ENCODE measurements at places on chromosomes 7 and 10.

GRCh38 chr7:134174795-134175261 is 47.7 kb downstream of the LRGUK start:
- DNase-seq: no peak

GRCh38 chr7:157538735-157539134 is 201.9 kb downstream of the DNAJB6 start:
- DNase-seq: no peak

GRCh38 chr7:139844779-139845442 is 15.8 kb downstream of the TBXAS1 start:
- no peak for DNase-seq

DNA sequence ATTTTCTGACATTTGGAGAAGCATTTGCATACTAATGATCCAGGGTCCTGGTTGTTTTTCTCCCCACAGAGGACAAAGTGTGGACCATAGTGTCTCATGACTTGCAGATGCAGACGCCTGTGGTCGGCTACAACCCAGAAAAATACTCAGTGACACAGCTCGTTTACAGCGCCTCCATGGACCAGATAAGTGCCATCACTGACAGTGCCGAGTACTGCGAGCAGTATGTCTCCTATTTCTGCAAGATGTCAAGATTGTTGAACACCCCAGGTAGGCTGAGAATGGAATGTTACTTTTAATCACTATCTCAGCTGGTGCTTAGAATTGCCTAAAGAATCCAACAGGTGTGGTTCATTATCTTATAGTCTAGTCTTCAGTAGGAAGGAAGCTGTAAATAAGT is 951.5 kb upstream of the C7orf33 start:
- DNase-seq: no peak

DNA sequence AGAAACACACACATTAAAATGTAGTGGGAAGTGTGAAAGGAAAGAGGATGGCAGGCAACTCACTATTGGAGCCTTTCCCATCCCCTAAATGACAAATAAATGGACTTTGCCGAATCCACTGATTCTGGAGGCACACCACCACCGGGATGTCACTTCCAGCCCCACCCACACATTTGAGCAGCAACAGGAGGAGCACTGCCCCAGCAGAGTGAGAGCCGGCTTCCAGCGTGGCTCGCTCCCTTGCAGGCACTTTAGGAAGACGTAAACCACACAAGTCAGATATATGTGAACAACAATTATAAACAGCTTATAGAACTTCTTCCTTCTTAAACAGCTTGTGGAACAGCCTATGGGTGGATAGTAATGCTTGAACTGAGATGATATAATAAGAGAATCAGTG is 191.0 kb downstream of the DGKI start:
- DNase-seq: no peak

DNA sequence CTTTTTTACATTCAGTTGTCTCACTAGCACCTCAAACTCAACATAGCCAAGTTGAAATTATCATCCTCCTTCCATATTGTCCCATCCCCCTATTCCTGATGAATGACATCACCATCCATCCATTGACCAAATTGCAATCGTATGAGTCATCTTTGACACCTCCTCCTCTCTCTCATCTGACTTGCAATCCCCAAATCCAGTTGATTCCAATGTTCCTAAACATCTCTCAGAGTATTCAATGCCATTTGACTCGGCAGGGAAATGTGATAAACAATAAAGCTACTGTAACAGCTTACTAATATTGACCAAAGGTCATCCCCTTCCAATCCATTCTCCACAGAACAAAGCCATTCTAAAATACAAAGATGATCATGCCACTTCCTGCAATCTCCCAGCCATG is 1047.8 kb downstream of the NRG3 start:
- DNase-seq: no peak

DNA sequence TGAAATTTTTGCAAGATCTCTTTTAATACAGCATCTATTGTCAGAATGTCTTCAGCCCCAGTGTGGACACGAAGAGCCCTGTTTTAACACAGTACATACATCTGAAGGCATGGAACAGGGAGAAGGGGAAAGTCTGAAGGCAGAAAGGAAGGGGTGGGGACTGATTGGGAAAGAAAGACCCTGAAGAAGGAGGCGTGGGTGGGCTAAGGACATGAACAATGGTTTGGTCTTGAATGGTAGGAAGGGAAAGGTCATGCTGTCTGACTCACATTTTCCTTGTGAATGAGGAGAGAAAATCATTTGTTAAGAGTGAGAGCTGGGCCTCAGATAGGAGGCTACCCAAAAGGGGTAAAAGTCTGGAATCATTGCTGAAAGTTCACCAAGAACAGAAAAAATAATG is 297.1 kb downstream of the GALNT17 start:
- no peak for DNase-seq

- no peak for DNase-seq
Measured at GRCh38 chr7:130493275-130493873, 1.5 kb downstream of the MEST start.

- no peak for DNase-seq
Measured at GRCh38 chr10:114682532-114682931, 24.5 kb upstream of the ABLIM1 start.

DNA sequence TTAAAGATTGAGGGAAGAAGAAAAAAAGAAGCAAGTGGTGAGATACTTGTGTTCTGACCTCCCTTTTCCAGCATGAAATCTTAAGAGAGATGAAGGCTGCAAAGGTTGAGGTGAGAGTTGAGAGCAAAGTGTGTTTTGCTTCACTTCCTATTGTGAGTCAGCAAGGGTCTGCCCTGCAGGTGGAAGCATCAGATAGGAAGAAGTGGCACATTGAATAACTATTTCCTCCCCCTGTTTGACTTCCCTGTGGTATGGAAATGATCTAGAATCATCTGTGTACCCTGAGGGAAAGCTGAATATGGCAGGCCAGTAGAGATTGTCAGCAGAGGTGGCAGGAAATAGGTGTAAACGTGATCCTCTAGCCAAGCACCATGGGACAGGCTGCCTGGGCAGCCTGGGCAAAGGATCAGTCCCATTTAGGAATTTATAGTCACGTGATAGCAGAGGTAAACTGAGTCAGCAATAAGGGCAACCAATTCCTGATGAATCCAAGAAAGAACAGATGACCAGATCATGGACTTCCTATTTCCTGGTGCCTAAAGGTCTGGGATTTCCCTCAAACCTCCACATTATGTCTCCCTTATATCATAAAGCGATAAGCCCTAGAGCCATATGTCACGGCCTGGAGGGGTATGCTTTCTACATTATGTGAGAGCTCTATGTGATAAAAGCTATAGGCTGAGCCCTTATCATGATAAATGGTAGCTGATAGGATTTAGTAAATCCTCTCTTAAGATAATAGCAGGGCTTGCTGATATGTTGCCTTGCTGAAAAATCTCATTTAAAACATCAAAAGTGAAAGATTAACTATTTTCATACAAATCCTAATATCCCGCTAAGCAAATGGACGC is 287.0 kb downstream of the MDFIC start:
- DNase-seq: no peak

- no peak for DNase-seq
Measured at GRCh38 chr10:9024210-9024609, 969.7 kb downstream of the GATA3 start.

DNA sequence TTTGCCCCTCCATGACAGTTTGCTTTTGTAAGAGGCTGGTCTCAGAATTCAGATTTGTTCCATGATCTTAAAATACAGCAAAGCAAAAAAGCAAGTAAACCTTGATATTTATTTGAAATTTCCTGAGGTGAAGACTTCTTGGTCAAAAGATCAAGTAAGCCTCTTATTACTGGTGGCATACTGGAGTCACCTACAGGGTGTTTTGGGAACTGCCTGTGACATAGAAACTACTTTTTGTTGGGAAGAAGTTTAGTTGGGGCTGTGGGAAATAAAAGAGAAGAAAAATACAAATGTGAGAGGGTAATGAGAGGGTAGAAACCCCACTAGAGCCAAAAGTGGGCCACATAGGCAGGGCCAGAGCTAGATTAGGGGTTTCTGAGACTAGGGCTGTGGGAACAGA is 217.9 kb downstream of the OTUD1 start:
- DNase-seq: no peak

GRCh38 chr7:102429141-102429899 is 4.1 kb upstream of the ORAI2 start:
- DNase-seq: no peak

DNA sequence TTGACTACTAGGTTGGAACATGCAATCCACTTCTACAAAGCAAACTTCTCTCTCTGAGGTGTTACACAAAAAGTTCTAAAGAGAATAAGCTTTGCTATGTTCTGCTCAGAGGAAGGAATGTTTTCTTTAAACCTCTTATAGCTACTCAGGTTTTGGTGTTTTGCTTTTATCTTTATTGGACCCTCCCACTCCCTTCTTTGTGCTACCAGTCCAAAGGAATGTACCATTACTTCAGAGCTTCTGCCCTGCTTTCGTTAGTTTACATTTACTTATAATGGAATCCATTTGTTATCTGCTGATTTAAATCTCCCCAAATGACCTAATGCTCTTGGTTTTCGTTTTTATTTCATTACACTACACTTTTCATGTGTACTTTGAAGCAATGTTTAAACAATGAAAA is 154.9 kb downstream of the ATE1 start:
- no peak for DNase-seq

- no peak for DNase-seq
Measured at GRCh38 chr7:41311301-41311700, 391.6 kb downstream of the INHBA start.

DNA sequence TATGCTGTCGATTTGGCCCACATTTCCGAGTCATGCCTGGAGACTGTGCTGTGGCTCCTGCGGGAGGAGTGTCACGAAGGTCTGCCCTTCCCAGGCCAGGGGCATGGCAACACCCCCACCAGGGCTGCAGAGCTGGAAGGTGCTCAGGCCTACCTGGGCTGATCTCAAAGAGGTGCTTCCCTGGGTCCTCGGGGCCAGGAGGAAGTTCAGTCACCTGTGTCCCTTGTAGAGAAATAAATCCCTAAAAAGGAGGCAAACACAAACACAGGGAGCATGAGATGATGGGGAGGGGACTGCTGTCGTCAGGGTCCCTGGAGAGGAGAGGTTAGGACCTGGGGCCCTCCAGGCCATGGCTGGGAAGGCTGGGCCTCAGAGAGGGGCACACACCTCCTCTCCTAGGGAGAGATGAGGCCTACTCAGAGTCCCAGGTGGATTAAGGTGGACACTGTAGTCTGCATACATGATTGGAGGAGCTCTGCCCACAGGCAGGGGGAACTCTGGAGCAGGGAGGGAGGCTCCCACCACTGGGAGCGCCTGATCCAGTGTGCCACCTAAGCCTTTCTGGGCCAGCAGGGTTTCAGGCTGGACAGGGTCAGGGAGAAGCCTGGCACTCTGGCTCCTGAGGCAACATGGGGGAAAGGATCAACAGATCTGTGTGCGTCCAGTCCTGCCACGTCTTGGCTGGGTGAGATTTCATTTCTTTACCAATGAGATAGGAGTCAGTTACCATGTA is 49.4 kb downstream of the ARHGAP22 start:
- no peak for DNase-seq

DNA sequence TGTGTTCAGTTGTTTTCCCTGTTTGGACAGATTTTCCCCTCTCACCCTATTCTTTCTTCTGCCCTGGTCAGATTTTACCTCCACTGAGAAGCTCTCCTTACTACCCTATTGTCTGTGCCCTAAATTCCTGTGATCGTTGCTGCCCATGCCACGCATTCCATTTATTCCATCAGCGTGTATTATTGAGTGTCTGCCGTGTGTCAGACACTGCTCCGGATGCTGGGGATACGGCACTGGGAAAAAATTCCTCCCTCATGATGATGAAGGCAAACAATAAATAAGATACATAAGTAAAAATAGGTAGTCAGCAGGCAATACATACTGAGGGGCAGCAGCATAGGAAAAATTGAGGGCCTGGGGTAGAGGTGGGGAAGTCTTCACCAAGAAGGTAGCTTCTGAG is 86.8 kb downstream of the FANK1 start:
- DNase-seq: no peak

DNA sequence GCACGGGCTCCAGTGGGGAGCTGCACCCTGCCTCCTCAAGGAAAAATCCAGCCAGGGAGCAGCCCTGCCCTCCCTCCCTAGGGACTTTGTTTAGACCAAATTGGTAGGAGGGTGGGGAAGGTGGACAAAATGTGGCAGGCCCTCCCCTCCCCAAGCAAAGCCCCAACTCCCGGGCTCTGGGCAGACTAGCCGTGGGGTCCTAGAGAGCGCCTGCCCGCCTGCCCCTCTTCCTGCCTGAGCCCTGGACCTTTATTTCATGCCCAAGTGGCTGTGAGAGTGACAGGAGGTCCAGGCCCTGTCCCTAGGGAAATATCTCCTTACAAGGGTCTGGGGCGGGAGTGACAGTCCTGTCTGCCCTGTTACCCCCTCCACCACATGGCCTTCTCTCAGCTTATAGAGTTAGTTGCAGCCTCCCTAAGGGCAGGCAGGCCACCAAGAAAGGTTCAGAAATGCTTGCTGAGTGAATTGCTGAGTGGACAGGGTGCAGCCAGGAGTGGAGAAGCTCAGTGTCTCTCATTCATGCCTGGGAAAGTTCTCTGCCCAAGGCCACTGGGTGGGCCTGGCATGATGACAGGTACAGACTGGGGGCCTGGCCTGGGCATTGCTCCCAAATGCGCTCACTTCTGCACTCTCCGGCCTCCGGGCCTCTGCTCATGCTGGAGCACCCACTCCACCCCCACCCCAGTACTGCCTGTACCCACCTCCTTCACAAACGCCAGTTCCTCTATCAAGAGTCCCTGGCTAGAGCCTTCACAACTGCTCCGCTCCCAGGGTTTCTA is 25.2 kb downstream of the DNAJB12 start:
- DNase-seq: no peak

GRCh38 chr10:17643339-17643754 is 604 bp upstream of the STAM start:
- DNase-seq: no peak

DNA sequence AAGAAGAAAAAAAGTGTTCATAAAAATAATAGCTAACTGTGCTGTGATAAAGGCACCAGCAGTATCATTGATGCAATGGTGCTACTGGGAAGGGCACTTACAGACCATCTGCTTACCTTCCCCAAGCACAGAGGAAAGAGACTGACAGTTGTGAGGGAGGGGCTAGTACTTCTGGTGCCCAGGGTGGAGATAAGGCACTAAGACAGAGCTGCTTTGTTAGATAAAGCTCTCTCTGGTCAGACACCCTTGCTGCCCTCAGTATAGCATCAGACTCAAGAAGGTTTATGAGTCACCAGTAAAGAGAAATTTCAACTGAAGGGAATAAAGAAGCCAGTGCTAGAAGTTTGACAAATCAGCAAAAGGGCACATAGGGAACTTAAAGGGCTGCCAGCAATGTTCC is 325.6 kb downstream of the HPSE2 start:
- DNase-seq: no peak

- DNase-seq: no peak
Measured at GRCh38 chr10:1171586-1171985, 115.4 kb downstream of the WDR37 start.

GRCh38 chr10:133456041-133456951 is 2.6 kb downstream of the SCART1 start:
- DNase-seq: no peak

- no peak for DNase-seq
Measured at GRCh38 chr10:21427804-21428481, 97.5 kb downstream of the SKIDA1 start.
